Stimulated activated naive CD4-positive, alpha-beta T cell treated with Interleukin-2 at 50 U/mL for 16 hours (primary cell): ENCODE measurements at places on chromosomes 2 and 18.

- no peak for DNase-seq
These were observed 93.3 kb downstream of the COLEC12 start for GRCh38 chr18:407191-407590.

DNA sequence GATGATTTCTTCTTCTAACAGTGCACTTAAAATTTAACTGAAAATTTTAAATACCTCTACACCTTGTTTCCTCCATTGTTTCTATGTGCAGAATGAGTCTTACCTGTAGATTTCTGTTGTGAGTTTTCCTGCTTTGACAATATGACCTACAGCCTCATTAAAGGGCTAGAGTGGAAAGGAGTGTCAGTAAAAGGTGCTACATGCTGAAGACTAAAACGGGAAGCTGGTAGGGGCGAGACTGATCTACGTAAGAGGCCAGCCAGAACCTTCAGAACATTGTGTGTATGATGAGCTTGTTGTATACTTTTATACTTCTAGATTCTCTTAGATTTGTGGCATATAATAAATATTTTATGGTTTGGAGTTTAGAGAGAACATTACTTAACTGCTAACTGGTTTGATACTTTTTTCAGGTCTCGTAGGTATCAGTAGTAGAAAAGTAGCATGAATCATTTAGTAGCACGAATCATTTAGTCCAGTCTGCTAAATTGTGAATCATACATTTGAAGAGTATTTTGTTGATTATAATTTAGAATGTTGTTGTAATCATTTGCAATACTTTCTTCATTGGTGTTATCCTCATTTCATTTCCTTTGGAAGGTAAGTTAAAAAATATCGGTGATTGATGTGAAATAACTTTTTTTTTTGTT is 14.3 kb downstream of the INSIG2 start:
- no peak for DNase-seq

- DNase-seq: no peak
These were observed 344 bp upstream of the MRPL33 start for GRCh38 chr2:27771202-27771547.

DNA sequence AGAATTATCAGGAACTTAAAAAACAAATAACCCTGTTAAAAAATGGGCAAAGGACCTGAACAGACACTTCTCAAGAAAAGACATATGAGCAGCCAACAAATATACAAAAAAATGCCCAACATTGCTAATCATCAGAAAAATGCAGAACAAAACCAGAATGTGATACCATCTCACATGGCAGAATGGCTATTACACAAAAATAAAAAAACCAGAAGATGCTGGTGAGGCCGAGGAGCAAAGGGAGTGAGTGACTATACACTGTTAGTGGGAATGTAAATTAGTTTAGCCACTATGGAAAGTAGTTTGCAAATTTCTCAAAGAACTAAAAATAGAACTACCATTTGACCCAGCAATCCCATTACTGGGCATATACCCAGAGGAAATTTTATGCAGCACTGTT is 95.8 kb upstream of the DSEL start:
- DNase-seq: no peak

DNA sequence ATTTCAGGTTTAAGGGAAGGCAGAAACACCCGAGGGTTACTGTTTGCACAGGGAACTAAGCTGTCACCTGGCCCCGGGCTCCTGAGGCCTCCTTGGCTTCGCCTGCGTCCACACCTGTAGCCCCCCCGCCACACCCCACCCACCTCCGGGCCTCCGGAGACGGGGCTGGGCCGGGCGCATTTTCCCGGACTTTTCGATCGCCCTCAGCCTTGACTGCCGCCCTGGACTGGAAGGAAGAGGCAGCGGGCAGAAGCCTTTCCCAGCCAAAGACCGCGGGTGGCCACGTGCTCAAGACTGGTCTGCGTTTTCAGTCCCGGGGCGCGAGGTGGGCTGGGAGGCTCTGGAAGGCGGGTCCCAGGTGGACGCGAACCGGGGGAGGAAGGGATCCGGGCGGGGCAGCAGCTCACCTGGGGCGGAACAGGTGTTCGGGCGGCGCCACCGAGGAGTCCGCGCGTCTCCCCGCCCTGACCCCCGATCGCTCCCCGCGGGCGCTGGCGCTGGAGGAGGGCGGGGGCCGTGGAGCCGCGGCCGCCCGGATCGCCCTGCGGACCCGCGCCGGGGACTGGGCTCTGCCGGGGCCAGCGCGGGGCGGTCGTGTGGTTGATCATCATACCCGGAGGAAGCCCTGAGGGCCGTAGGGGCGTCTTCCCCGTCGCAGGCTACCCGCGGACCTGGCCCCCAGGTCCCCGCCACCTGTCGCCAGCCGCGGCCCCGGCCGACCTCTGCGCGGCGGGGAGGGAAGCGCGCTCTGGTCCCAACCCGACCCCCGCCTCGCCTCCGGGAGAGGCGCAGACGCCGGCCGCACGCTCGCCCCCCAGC is 3.2 kb downstream of the ID2 start:
- DNase-seq: peak; percentile 37

GRCh38 chr2:101223814-101224231 is 28.9 kb upstream of the CNOT11 start:
- DNase-seq: peak; percentile 22

GRCh38 chr18:50721451-50722120 is 98.2 kb downstream of the MRO start:
- no peak for DNase-seq

DNA sequence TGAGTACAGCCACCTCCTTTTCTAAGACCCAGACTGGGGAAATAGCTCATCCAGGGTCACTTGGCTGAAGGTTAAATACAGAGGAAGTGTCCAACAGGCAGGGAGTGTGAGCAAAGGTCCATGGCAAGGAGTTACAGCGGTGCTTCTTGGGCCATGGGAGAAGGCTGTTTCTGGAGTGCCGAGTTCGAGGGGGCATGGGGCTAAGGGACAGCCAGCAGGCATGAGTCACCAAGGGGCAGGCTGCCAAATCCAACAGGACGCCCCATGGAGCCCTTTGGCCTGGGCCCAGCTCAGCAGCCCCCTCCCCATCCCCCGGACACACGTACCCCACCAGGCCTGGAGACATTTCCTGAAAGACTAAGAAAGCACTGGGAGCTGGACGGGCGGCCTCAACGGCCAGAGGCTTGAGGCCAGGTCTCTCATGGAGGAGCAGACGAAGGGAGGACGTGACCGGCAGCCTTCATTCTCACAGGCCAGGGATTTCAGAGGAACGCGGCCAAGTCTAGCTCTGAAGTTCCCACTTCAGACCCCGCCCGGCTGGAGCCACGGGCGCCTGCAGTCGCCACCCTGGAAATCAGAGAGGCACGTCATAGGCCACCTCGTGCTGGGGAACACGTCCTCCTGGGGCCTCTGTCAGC is 160.4 kb downstream of the SMAD7 start:
- no peak for DNase-seq

DNA sequence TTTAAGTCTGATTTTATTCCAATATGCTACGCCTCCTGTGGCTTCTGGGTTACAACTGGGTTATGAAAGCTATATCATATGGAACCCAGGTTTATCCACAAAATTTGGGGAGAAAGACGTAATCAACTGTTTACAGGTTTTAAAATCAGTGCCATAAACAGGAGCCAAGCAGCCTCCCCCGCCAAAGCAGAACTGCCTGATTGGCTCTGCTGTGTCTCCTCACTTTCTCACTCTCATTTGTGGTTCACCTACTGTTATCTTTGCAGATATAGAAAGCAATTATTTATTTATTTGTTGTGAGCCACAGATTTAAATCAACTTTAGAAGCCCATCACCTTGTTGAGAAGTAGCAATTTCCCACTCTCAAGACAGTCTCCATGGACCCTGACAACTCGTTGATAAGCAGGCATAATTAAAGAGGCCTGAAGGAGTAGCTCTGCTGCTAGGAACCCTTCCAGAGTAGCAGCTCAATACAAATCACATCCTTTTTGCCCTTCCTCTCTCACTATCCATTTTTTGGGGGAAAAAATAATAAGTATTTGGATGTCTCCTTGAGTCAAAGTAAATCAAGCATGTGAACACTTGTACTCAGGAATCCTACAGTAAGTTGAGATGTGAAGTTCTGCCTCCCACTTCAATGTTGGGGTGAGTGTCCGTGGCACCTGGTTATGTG is 191.0 kb upstream of the CCDC150 start:
- no peak for DNase-seq
